ENCODE measurements at places on chromosomes 16 and 17. TPM values are rescaled to one million over a fixed set of nuclear protein-coding genes. Genes with fewer than 3 reads are reported as not detected.
A peak's percentile ranks its signal among the peaks of the same experiment; 100 is the strongest.

GRCh38 chr16:85003076-85003475, 8.3 kb downstream of the ZDHHC7 start:
- no peaks in the 10 kb centered on the region for H3K4me1 ChIP-seq
- no peak overlapping the region for H3K4me3 ChIP-seq
- no peak for DNase-seq
- no peaks in the 10 kb centered on the region for H3K27me3 ChIP-seq

- H3K27ac ChIP-seq = no peak overlapping the region
- H3K4me3 ChIP-seq = no peak overlapping the region
- H3K27me3 ChIP-seq = no peaks in the 10 kb centered on the region
- no peak for DNase-seq
- H3K4me1 ChIP-seq = no peaks in the 10 kb centered on the region
These were observed 1033.6 kb downstream of the CDH8 start for GRCh38 chr16:61002479-61003204.

GRCh38 chr17:82031885-82032627, 578 bp downstream of the RAC3 start:
- no peaks in the 10 kb centered on the region for H3K27me3 ChIP-seq
- H3K4me1 ChIP-seq = peaks cover 11% of the 10 kb centered on the region
- no peak for DNase-seq
- H3K27ac ChIP-seq = no peak overlapping the region

GRCh38 chr16:58507195-58507962, 7.4 kb downstream of the NDRG4 start:
- H3K27me3 ChIP-seq = no peaks in the 10 kb centered on the region
- no peak for DNase-seq
- H3K27ac ChIP-seq = no peak overlapping the region
- no peaks in the 10 kb centered on the region for H3K36me3 ChIP-seq

GRCh38 chr16:84687715-84688114, 12.1 kb upstream of the USP10 start:
- no peaks in the 10 kb centered on the region for H3K4me1 ChIP-seq
- no peak overlapping the region for H3K4me3 ChIP-seq
- DNase-seq = peak; percentile 18
- no peak overlapping the region for H3K27ac ChIP-seq

GCGR gene
- not detected for total RNA-seq
